ENCODE measurements at places on chromosomes 12 and 14. TPM values are rescaled to one million over a fixed set of nuclear protein-coding genes. Genes with fewer than 3 reads are reported as not detected.
A peak's percentile ranks its signal among the peaks of the same experiment; 100 is the strongest.

DNA sequence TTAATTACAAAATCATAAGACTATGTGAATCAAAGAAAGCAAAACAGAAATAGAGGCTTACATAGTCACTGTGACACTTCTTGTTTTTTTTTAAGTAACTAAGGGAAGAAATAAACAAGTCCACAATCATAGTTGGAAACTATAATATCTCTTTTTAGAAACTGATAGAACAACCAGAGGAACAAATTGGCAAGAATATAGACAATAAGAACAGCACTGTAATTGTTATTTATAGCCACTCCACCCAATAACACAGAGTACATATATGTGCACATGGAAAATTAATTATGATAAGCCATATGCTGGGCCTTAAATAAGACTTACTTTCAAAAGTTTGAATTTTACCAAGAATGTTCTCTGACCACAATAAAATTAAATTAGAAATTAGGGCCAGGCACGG lies 101.1 kb downstream of the PLEKHG7 start:
- no peaks in the 10 kb centered on the region for H3K4me1 ChIP-seq
- H3K27ac ChIP-seq, result no peak overlapping the region
- peaks cover 4% of the 10 kb centered on the region for H3K36me3 ChIP-seq
- H3K4me3 ChIP-seq, result no peak overlapping the region
- no peaks in the 10 kb centered on the region for H3K27me3 ChIP-seq
- DNase-seq, result no peak

- no peak for DNase-seq
- H3K4me1 ChIP-seq, result no peaks in the 10 kb centered on the region
- H3K4me3 ChIP-seq, result no peak overlapping the region
- no peak overlapping the region for H3K27ac ChIP-seq
- H3K36me3 ChIP-seq, result no peaks in the 10 kb centered on the region
Measured at GRCh38 chr12:70444903-70445302, 78.8 kb downstream of the KCNMB4 start.

DNA sequence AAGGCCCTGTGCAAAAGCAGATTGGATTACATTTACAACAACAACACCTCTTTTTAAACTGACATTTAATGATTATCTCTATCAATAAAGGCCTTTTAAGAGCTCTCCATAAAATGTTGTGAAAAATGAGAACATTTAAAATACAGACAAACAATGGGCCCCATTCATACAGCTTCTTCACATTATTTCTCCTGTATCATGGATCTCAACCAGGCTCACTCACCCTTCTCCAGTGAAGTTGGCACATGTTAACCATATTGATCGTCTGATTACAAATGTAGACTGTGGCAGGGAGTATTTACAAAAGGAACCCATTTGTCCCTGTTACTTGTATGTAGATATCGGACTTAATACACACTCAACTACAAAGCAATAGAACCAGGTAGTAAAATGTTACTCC lies 220.2 kb upstream of the BTG1 start:
- no peak overlapping the region for H3K4me3 ChIP-seq
- H3K4me1 ChIP-seq, result peaks cover 20% of the 10 kb centered on the region
- H3K27me3 ChIP-seq, result no peaks in the 10 kb centered on the region
- H3K27ac ChIP-seq, result no peak overlapping the region

DNA sequence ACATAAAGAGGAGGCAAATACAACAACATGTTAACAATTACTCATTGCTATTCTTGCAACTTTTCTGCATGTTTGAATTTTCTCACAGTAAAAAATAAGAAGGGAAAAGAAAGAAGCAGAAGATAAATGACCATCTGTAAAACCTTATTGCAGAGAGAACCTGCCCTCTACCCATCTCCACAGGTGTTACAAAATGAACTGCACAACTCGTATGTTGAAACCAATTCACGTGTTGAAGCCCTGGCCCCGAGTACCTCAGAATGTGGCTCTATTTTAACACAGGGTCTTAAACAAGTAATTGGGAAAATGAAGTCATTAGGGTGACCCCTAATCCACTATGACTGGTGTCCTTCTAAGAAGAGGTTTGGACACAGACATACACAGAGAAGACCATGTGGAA lies 39.5 kb downstream of the FOXN3 start:
- no peaks in the 10 kb centered on the region for H3K4me1 ChIP-seq
- no peaks in the 10 kb centered on the region for H3K27me3 ChIP-seq
- DNase-seq, result no peak
- no peak overlapping the region for H3K4me3 ChIP-seq
- H3K36me3 ChIP-seq, result no peaks in the 10 kb centered on the region

DNA sequence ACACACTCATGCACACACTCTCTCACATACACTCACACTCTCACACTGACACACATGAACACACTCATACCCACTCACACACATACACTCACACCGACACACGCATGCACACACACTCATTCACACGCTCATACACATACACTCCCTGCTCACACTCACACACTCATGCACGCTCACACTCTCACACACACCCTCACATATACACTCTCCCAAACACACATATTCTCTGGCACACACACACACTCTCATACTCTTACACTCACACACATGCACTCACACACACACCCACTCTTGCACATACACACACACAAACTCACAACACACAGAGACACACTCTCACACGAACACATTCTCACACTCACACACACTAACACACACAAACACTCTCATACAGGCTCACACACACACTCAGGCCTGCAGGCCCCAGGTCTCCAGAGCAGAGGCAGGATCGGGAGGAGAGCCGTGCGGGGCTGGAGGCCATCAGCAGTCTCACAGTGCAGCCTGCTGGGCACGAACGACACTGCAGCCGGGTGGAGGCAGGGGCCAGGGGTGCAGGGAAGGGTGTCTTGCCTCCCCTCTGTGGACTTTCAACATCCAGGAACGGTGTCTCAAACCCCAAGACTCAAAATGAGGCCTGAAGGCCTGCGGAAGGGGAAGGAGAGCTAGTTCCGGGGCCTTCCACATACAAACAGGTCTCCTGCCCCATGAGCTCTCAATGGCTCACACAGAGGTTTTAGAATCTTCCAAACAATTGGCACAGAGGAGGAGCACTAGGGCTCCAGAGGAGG lies 148.7 kb downstream of the ANO2 start:
- no peak overlapping the region for H3K27ac ChIP-seq
- H3K36me3 ChIP-seq, result no peaks in the 10 kb centered on the region
- no peaks in the 10 kb centered on the region for H3K4me1 ChIP-seq
- peak; percentile 83 for DNase-seq
- H3K4me3 ChIP-seq, result no peak overlapping the region

Gene PTPN21
- total RNA-seq, result 10.1 TPM

GRCh38 chr14:88181072-88181471 lies 142.0 kb downstream of the KCNK10 start:
- H3K27ac ChIP-seq, result no peak overlapping the region
- no peaks in the 10 kb centered on the region for H3K27me3 ChIP-seq
- no peak overlapping the region for H3K4me3 ChIP-seq
- peaks cover 4% of the 10 kb centered on the region for H3K4me1 ChIP-seq

- no peaks in the 10 kb centered on the region for H3K4me1 ChIP-seq
- H3K4me3 ChIP-seq, result no peak overlapping the region
- H3K27me3 ChIP-seq, result no peaks in the 10 kb centered on the region
- no peaks in the 10 kb centered on the region for H3K36me3 ChIP-seq
- DNase-seq, result no peak
- no peak overlapping the region for H3K27ac ChIP-seq
Measured at GRCh38 chr12:50840809-50841487, 1.8 kb upstream of the TMPRSS12 start.

Gene PRB2
- not detected for total RNA-seq
